ENCODE measurements at places on chromosomes 5 and 9.

- no peak for DNase-seq
Measured at GRCh38 chr5:83590966-83591365, 119.4 kb downstream of the VCAN start.

DNA sequence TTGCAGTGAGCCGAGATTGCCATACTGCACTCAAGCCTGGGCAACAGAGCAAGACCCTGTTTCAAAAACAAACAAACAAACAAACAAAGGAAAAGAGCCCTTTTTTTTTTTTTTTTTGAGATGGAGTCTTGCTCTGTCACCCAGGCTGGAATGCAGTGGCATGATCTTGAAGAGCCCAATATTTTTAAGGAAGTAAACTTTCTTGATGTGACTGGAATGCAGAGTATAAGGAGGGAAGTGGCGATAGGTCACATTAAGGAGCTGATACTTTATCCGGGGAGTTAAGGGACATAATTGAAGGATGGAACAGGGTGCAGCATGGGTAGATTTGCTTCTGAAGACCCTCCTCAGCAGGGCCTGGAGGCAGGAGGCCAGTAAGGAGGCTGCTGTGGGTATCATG, 13.0 kb downstream of the NAIF1 start:
- DNase-seq, result no peak

- no peak for DNase-seq
Measured at GRCh38 chr5:154829589-154830218, 20.7 kb downstream of the FAXDC2 start.

- no peak for DNase-seq
Measured at GRCh38 chr5:14440582-14441431, 140.8 kb upstream of the OTULINL start.

GRCh38 chr9:14159440-14160216, 154.3 kb downstream of the NFIB start:
- no peak for DNase-seq

DNA sequence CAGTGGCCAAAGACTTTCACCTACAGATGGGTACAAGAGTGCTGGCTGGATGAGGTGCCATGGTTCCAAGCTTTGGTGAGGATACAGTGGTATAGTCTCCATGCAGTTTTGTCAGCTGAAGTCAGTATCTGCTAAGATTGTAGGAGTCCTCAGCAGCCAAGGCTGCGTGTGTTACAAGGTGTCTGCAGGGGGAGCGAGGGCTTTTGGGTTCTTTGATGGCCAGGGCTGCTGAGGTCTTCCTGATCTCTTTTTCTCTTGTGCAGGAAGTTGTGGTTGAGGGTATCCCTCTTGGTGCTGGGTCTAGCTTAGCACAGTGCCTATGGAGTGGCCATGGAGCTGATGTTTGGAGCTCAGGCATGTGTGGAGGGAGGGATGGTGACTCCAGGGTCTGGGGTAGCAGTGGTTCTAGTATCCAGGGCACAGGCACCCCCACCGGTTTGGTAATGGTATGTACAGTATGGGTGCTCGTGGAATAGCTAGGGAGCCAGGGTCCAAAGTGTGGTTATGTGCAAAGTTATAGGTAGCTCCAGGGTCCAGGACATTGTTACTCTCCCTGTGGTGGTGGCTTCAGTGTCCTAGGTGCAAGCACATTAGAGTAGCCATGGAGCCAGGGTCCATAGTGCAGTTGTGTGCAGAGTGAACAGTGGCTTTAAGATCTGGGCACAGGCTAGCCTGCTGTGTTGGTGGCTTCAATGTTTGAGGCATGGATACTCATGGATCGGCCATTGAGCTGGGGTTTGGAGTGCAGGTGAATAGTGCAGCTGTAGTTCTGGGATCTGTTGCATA, 36.7 kb downstream of the CNTLN start:
- DNase-seq, result no peak

DNA sequence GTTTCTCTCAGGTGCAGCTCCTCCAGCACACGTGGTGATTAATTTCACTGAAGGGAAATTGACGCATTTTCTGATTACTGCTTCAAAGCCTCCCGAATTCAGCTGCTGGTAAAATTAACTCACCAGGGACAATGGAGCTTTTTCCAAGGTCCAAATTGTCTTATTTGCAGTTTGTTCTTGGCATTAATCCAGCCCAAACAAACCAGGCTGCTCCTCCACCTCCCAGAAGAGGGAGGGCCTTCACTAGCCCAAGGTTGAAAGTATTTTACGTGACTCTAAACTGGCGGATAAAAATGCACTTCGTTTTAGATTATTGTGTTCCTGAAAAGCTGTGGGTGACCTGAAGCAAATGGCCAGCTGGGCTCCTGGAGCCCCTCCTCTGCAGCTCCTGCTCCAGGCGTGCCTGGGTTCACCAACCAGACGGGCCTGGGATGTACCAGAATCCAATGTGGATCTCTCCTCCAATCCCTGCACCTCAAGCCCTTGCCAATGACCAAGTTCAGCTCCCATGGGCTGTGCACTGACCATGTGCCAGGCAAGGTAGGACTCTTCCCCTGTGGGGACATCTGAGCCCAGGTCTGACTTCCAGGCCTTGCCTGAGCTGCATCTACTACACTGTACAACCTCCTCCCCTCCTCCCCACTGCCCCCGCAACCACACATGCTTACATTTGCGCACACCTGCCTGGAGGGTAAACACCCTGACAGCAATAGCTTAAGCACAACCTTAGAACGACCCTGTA, 193.4 kb downstream of the CDK5RAP2 start:
- no peak for DNase-seq

DNA sequence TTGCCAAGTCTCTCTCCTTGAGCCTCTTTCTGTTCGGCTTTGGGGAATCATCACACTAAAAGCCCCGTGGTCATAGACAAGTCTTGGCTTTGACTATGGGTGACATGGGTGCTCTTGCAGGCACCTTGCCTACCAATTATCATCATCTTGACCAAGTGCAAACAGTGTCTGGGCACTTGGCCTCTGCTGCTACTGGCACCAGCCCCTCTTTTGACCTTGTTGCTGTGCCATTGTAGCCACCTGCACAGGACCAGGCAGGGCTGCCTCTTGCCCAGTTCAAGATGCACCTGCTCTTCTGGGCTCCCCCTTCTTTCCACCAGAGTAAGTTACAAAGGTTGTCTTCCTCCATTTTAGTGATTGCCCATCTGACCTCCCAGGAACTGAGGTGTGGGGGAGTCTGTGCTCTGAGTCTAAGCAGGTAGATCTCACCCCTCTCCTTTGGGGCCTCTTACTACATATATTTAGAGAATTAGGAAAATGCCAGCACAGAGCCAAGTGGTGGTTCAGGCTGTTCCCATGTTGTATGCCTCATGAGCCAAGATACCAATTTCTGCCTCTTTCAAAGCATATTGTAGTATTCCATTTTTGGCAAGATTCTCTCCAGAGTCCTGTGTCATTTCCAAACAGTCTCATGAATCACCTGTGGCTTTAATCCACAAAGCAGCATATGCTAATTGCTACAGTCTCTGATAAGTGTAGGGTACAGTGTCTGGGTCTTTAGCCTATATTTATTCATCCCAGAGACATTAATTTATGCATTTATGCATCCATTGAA, 142.9 kb upstream of the DAP start:
- peak; percentile 12 for DNase-seq

DNA sequence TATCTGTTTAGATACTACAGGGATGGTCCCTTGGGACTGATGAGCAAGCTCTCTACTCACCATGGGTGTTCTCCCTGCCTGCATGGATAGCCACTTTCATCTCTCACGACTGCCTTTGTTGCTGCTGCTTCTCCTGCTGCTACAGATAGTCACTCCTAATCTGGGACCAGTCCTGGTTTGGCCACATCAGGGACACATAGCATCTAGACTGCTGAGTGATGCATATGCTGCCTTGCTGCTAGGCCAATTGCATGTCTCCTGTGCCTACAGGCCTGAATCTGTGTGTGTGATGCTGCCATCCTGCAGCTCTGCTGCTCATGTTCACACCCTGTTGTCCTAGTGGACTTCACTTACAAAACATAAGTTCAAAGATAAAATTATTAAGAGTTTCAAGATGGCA, 297.1 kb downstream of the HCN1 start:
- peak; percentile 24 for DNase-seq

DNA sequence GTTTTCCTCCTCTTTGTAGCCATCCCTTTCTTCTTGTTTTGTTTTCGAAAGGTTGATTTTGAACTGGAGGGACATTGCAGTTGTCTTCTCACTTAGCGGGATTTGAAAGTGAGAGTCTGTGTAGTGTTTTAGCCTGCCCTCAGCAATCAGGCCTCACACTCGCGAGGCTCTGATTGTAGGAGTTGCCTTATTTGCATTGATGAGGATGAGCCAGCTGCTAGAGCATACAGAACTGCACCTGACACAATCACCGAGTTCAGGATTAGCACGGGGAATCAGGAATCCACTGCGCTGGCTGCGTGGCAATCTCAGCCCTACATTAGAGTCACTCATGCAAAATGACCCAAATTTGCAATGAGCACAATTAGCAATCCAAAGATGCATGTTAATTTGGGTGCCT, 122.5 kb upstream of the TMEM161B start:
- peak; percentile 73 for DNase-seq

DNA sequence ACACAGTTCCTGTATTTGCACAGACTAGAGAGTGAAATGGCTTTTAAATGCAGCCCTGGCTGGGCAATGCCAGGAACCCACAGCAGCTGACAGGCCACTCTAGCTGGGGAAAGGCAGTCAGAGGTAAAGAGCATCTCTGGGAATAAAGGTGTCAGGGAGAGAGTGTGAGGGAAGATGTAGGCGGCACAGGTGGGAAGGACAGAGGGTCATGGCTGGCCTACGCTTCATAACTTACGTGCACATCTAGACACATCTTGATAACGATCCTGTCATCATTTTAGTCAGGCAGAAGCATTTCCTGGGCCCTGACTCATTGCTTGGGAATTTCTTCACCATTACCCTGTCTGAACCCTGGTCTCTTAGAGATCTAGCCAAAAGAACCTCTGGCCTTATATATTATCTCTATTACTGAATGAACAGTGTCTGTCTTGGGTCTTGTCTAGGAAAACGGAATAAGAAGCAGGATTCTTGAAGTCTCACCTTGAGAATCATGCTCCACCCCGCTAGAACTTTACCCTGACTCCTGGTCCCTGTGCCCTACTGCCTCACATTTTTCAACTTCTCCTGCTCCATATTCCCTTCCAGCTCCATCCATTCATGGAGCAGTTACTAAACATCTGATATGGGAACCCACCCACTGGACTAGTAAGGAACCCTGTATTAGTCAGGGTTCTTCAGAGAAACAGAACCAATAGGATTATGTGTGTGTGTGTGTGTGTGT, 106.4 kb upstream of the ELL2 start:
- DNase-seq, result no peak

- no peak for DNase-seq
Measured at GRCh38 chr9:20683351-20684034, 566 bp upstream of the FOCAD start.

DNA sequence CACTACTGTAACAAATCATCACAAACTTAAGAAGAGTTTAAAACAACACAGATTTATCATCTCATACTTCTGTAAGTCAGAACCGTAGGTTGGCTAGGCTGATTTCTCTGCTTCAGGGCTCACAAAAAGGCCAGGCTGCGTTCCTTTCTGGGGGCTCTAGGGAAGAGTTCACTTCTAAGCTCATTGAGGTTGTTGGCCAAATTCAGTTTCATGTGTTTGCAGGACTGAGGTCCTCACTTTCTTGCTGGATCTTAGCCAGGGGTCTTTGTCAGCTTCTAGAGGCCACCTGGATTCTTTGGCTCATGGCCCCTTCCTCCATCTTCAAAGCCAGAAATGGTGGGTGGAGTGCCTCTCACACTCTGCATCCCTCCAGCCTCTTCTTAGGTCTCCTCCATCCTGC, 76.0 kb downstream of the ACTBL2 start:
- DNase-seq, result no peak

GRCh38 chr9:86115886-86116285, 16.5 kb upstream of the GOLM1 start:
- DNase-seq, result no peak

DNA sequence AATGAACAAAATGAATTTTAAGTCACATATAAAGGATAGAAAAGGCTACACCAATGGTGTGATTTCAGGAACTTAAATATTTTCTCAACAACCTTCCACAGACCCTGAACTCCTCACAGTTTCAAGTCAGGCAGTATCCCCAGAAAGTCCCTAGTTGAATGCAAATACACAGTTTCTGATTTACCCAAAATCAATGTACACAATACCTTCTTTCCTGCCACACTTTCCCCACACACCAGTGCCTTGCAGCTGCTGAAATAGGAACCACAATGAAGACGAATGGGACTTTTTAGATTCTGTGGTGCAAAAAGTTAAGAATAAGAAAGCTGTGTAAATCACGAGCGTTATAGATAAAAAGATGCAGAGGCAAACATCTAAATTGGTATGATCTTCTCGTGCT, 552.4 kb upstream of the MEF2C start:
- no peak for DNase-seq

GRCh38 chr5:59137846-59138245, 555.0 kb downstream of the RAB3C start:
- no peak for DNase-seq

GRCh38 chr5:177035976-177036375, 13.5 kb downstream of the ZNF346 start:
- no peak for DNase-seq

GRCh38 chr9:99050292-99050911, 54.5 kb upstream of the TGFBR1 start:
- no peak for DNase-seq

- DNase-seq, result no peak
Measured at GRCh38 chr9:37840560-37841194, 40.1 kb downstream of the DCAF10 start.

DNA sequence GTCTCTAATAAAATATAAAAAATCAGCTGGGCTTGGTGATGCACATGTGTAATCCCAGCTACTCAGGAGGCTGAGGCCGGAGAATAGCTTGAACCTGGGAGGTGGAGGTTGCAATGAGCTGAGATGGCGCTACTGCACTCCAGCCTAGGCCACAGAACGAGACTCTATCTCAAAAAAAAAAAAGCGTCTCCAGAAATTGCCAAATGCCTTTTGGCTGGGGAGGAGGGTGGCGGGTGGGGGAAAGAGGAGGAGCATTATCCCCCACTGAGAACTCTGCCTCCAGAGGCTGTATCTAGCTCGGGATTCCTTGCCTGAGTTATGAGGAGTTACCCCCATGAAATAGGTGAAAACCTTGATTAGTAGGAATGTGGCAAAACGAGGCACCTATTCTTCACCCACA, 4.8 kb downstream of the ROPN1L start:
- DNase-seq, result no peak

DNA sequence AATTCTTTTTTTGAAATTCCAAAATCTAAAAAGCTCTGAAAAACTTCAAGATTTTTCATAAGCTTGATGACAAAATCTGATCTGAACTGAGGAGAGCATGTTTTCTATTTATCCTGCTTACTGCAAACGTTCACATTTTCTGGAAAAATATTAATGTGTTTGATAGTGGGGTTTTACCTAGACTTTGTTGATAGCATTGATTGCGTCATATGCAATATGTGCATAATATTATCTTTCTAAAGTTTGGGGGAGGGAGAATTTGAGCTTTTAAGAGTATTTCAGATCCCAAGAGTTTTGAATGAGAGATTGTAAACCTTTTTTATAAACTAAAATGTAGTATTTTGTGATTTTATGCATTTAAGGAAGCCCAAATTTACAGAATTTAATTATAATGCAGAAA, 62.8 kb upstream of the CDH6 start:
- no peak for DNase-seq

- DNase-seq, result no peak
Measured at GRCh38 chr5:135205632-135206349, 171.8 kb upstream of the PITX1 start.
